GM12878 (cell line): ENCODE measurements at places on chromosomes 13 and 19. TPM values are rescaled to one million over a fixed set of nuclear protein-coding genes. Genes with fewer than 3 reads are reported as not detected.

Gene CYP2A6
- total RNA-seq, result 0.58 and 0.97 TPM in 2 replicates

Gene C1QTNF9
- not detected in 2 replicates for total RNA-seq

Gene ZNF98
- total RNA-seq, result not detected in 2 replicates

Gene ZNF578
- total RNA-seq, result 0.10 TPM in 1 of 2 replicates, not detected in the other

Gene GATAD2A
- 161 and 173 TPM in 2 replicates for total RNA-seq

Gene URAD
- not detected in 2 replicates for total RNA-seq

Gene KISS1R
- 1.8 TPM in 2 replicates for total RNA-seq

Gene GPC6
- total RNA-seq, result 0.16 TPM in 1 of 2 replicates, not detected in the other

Gene DNAAF3
- not detected in 2 replicates for total RNA-seq

Gene ZNF524
- 14.7 and 17.2 TPM in 2 replicates for total RNA-seq

Gene NXNL1
- not detected in 2 replicates for total RNA-seq

Gene ZNF579
- total RNA-seq, result 10.6 and 11.7 TPM in 2 replicates
